Stimulated activated CD4-positive, alpha-beta T cell treated with anti-CD3 and anti-CD28 coated beads, Interleukin-2, amount 100 ng/mL, for 24 hours (primary cell): ENCODE measurements at places on chromosomes 5 and 9.
A peak's percentile ranks its signal among the peaks of the same experiment; 100 is the strongest.

- no peak for DNase-seq
Measured at GRCh38 chr9:97697837-97698236, 697 bp upstream of the XPA start.

DNA sequence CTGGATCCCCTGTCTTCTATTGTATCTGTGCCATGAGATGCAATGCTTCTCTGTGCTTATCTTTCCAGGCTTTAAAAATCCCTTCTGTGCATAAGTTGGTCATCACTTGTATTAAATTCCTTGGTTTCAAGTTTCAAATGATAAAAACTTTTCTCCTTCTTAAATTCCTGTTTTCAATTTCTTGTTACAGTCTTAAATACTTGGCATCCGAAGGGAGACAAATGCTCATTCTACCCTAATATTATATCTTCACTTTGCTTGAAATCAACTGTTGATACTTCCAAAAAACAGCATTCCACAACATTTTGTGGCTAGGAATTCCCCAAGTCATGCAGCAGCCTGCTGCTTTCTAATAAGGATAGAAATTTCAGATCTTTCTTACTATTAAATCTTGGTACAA lies 413.2 kb upstream of the ACTBL2 start:
- no peak for DNase-seq

GRCh38 chr9:131754846-131755245 lies 15.0 kb upstream of the RAPGEF1 start:
- no peak for DNase-seq

GRCh38 chr5:112534611-112535255 lies 115.7 kb upstream of the EPB41L4A start:
- no peak for DNase-seq

GRCh38 chr9:132412089-132412488 lies 2.1 kb downstream of the CFAP77 start:
- peak; percentile 22 for DNase-seq

GRCh38 chr5:138952962-138953361 lies 77.8 kb upstream of the LRRTM2 start:
- no peak for DNase-seq

DNA sequence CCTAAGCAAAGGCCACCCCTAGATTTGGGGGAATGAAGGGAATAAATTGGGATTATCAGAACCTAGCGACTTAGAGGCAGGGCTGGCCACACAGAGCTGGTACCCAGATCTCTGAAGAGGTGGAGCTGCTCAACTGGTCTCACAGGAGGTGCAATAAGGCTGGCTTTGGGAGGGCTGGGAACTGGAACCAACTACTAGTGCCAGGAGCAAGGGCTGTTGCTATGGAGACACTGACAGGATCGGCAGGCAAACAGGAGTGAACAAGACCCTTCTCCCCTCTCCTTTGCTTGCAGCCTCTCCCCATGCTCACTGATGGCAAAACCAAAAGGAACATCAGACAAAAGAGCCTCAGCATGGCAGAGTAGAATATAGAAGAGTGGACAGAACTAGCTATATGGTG lies 17.0 kb upstream of the WHRN start:
- DNase-seq = no peak

- DNase-seq = no peak
Measured at GRCh38 chr5:138504799-138505198, 38.2 kb downstream of the ETF1 start.

DNA sequence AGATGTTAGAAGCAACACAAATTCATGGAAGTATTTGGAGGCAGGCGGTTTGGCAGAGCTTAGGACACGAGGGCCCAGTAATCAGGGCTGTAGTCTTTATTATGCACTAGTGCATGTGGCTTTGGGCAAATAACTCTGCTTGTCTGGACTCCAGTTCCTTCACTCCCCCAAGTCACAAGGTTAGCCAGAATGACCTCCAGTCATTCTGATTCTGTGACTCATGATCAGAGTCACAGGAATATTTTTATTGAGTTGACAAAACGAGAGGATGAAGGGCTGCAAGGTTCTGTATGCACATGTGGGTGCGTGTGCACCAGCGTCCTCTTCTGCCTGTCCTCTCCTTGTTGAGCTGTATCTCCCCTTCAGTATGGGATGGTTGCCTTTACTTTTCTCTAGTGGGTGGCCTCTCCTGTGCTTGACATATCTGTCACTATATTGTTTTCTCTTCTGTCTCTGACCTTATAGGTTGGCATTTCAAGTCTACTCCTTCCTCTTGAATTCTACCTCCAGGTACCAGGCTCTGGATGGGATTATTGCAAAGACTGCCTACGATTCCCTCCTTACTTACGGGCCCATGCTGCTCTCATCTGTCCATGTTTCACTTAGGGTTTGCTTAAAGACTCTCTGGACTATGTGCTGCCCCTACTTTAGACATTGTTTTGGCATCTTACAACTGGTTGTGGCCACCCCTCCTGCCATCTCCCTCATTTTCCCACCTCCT lies 94.6 kb downstream of the KDM4C start:
- DNase-seq = no peak

- DNase-seq = no peak
Measured at GRCh38 chr9:137056739-137057415, 3.0 kb upstream of the ENTPD2 start.

- DNase-seq = no peak
Measured at GRCh38 chr5:178240766-178241165, 8.2 kb upstream of the PHYKPL start.

GRCh38 chr9:121138561-121138960 lies 63.1 kb downstream of the RAB14 start:
- no peak for DNase-seq
